ENCODE measurements at places on chromosomes 1 and 21.

DNA sequence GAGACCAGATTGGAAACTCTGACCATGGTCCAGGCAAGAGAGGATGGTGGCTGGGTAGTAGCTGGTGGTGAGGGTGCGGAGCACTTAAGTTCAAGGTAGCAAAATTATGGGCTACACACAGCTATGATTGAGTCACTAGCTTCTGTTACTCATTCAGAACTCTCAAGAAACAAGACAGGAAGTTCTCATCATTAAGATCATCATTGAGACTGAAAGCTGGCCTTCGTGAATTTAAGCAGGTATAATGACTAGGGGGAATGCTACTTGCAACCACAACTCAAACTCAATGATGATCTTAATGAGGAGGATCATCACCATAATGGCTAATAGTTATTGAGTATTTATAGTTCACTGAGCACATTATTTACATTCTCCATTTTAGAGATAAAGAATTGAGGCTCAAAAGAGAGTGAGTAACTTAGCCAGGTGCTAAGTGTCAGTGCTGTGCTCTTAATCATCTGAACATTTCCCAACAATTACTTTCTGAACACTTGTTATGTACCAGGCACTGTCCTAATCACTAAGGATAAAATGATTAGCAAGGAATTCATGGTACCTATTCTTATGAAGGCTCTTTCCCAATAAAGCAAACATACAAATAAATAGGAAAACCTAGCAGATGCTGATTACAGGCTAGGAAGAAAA lies 286.3 kb upstream of the C1orf105 start:
- DNase-seq: no peak

DNA sequence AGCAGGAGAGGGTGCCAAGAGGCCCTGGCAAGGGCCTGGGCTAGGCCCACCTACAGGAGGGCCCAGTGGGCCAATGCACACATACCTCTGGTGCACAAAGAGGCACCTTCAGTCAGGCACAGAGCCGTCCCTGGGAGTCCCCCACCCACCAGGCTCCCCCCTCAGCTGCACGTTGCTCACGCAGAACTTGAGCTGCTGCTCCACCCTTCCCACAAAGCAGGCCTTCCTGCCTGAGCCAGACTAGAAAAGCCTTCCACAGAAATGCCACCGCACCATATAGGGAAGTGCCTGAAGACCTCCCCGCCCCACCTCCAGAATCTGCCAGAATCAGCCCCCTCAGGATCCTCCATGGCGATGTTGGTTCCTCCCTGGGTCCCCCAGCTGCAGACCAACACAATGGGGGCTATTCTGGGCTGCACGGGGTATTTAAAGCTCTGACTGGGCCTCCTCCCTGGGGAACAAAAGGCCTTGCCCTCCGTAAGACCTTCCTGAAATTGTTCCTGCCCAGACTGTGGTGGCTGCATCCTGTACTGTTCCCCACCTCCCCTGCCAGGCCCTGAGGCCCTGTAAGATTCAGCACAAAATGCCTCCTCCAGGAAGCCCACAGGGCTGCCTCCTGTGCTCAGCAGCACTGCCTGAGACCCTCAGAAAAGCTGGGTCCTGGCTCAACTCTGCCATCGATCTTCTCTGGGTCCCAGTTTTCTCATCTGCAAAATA lies 27.2 kb downstream of the HSPG2 start:
- DNase-seq: no peak

DNA sequence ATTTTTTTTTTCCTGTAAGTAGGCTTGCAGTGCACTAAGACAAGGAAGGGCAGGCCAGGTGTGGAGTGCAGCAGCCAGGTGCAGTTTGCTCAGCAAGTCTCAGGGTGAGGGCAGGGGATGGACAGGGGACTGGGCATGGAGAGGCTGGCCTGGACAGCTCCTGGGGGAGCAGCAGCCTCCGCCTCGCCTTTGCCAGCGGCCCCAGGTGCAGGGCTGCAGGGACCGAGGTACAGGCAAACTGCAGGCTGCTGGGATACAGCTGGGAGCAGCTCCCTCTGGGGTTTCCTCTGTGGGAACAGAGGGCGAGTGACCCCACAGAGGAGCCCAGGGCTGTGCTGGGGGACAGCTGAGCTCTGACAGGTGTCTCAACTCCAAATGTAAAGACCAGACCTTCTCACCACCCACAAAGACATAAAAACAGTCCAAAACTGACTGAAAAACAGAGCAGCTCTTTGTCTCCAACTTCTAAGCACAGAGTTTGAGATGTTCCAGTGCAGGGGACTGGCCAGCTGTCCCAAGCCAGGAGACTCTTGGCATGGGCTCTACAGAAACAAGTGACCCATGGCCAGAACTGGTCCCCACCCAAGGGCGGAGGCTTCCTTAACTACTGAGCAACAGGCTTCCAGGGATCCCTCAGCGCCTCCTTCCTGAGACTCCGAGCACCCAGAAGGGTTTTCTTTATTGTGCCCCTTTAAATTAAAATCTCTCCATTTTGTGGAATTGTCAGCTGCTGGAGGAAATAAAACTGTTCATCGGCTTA lies 27.7 kb upstream of the AJAP1 start:
- DNase-seq: no peak

- DNase-seq: no peak
These were observed 11.9 kb downstream of the MFN2 start for GRCh38 chr1:11991969-11992676.

- no peak for DNase-seq
These were observed 155.1 kb upstream of the GORAB start for GRCh38 chr1:170376801-170377385.

DNA sequence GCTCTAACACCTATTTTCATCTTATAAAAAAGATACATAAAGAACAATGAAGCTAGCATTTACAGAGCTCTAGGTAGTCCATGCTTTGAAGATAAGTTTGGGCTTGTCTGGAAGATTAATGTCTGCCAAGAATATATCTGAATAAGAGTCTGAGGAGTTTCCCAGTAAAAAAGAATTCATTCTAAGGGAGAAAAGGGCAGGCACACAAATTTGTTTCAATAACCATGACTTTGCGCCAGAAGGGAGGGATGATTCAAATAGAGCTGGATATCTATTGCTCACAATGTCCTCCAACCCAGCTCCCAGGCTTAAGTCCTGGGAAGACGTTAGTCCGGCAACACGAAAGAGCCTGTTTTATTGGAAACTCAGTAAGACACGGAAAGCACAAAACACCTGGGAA lies 9.7 kb upstream of the TTLL7 start:
- no peak for DNase-seq

- DNase-seq: no peak
These were observed 1892.4 kb downstream of the NCAM2 start for GRCh38 chr21:22890656-22891055.

- DNase-seq: no peak
These were observed 2154.7 kb downstream of the MRPL39 start for GRCh38 chr21:23452384-23453083.

- peak; percentile 6 for DNase-seq
These were observed 33.5 kb upstream of the ABCD3 start for GRCh38 chr1:94384485-94385265.

DNA sequence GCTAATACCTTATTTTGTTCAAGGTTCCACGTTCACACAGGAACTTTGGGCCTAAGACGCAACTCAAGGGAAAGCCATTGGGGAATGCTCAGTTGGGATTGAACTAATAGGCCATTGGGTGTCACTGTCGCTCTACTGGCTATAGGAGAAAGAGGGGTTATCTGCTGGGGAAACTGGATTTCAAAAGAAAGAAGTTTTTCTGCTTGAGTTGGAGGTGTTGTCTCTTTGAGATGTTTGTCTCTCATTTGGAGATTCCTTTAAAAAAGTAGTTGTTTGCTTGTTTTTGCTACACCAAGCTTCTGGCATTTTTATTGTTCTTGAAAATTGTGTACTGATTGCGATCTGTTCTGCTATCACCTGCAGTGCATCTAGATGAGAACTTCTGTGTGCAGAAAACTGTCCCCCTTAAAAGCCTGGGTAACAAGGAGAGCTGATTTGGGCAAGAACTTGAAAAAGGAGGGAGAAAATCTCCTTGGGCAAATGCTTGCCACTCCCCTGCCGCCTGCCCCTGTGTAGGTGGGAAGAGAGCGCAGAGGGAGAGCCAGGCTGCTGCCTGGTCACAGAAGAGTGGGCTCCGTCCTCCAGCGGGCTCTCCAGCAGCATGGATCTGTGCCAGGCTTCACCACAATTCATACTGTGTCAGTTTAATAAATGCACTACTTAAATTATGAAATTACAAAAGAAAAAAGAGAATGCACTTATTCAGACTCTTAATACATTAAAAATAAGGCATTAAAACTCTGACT lies 39.9 kb downstream of the PEX14 start:
- peak; percentile 54 for DNase-seq

- DNase-seq: no peak
These were observed 12.5 kb downstream of the KIF17 start for GRCh38 chr1:20705203-20705755.

GRCh38 chr1:218815076-218815475 lies 358.6 kb upstream of the LYPLAL1 start:
- DNase-seq: no peak

GRCh38 chr1:12296623-12297022 lies 66.8 kb downstream of the VPS13D start:
- DNase-seq: no peak

DNA sequence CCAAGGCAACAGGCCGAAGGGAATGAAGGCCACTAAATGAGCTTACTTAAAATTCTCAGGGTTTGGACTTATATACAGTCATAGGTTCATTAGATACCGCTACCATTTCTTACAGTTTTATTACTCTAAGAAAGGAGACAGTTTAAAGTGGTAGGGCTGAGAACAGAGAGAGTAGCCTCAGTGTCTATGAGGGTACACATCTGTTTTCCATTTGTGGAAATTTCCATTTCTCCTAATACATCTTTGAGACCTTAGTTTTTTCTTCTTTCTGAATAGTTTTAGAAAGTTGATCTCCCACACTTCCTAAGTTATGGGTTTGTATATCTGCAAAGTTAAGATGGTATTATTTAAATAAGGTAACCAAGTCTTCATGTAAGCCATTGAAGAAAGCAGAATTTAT lies 1279.1 kb downstream of the NCAM2 start:
- no peak for DNase-seq

DNA sequence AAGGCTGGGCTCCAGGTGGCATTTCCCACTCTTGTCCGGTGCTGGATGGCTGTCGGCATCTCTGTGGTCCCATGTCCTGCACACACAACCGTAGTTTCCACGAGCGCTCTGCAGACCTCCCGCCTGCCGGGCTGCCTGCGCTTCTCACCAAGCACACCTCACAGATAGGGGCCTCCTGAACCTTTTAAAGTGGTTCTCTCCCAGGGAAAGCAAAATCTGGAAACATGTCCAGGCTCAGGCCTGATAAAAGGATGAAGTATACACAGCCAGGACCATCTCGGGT lies 46.2 kb downstream of the CAPN9 start:
- no peak for DNase-seq

DNA sequence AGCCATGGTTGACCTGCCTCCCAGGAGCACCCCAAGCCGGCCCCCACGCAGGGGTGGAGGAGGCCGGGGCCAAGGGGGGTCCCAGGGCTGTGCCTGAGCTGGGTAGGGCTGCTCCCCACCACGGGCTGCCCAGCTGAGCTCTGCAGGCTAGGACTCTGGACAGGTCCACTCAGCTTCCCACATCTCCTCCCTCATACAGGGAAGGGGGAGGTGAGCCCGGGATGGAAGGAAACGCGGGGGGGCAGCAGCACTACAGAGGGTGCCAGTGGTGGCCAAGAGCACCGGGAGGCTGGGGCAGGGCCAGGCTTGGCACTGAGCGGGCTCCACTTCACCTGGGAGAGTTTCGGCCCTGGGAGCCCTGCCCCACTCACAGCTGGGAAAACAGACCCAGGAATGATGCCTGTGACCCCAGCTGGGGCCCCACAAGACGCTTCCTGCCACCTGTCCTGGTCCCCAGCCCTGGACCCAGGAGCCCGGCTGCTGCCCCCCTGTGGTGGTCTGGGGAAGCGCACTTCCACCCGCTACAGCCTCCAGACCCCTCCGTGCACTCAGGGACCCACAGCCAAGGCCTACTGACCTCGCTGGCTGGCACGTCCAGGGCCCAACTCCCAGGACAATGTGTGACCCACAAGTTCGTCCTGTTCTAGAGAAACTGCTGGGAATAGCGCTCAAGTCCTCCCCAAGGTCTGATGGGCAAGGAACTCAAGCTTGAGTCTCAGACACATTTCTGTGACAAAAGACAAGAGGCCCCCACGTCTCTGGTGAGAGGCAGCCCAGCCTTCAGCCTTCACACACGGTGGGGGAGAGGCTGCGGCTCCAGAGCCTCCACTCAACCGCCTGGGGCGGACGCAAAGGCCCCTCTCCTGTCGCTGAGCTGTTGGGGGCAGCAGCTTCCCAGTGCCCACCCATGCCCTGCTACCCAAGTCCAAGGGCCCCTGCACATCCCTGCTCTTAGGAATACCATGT lies 3.0 kb downstream of the AURKAIP1 start:
- DNase-seq: peak; percentile 79

GRCh38 chr1:171231326-171231725 lies 17.0 kb upstream of the FMO1 start:
- no peak for DNase-seq

Data from CD4-positive, alpha-beta T cell treated with Interleukin-12 subunit alpha and Interleukin-12 subunit beta, for 1 hour (primary cell).